ENCODE measurements at places on chromosomes 3 and 15.

- no peak for DNase-seq
Measured at GRCh38 chr3:156606729-156607128, 51.8 kb upstream of the SSR3 start.

DNA sequence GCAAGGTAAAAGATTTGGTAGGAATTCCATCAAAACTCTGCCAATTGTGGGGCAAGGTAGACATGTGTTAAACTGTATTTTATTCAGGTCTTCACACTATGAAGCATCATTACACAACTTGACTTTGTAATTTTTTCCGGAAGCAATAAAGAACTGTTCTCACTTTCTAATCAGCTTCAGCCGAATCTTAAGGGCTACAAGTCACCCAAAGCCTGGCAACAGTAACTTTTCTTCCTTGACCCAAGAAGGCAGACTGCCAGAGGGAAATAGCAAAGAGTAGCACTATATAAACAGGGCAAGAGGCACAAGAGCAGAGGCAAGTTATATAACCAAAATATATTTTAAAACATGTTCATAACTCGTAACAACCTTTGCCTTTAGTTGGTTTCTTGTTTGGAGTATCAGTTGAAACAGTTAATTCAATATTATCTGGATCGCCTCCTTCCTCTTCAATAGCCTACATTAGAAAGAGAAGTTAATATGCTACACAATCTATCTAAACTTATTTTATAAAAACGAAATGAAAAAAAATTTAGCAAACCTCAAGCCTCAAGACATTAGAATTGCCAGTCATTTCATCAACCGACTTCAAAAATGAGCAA lies 1.4 kb downstream of the SLTM start:
- DNase-seq, result no peak

GRCh38 chr3:66401675-66402491 lies 98.9 kb downstream of the LRIG1 start:
- no peak for DNase-seq

DNA sequence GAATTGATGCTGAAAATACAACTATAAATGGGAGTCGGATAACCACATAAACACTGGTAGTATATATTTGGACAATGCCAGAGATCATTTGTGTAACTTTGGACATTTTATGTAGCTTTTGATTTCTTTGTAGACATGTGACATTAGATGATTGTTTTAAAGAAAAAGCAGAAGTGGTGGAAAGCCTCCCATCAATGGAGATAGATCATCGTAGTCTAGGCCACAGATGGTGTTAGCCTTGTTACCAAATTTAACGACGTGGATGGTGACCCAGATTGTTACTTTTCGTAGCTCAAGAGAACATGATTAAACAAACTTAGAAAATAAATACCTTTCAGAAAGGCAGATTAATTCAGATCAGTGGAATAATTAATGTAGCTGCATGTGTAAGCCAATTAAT lies 8.8 kb downstream of the CACNA1D start:
- no peak for DNase-seq

DNA sequence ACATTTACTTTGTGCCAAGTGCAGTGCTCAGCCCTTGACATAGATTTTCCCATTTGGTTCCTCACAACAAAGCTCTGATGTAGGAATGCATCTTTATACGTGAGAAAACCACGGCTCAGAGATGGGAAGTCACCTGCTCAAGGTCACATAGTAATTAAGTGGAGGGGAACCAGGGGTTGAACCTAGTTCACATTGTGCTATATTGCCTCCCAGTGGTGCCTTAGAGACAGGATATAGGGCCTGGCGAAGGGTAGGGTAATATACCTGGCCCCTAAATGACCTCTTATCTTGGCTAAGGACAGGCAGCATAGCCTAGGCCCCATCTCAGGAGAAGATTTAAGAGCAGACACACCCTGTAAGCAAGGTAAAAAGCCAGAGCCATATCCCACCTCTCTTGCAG lies 71.5 kb downstream of the FOXP1 start:
- DNase-seq, result no peak

- DNase-seq, result no peak
Measured at GRCh38 chr3:62335196-62335595, 38.2 kb downstream of the FEZF2 start.
